Cardiac septum (tissue), 1 donor: ENCODE measurements at places on chromosomes 1 and 21.

DNA sequence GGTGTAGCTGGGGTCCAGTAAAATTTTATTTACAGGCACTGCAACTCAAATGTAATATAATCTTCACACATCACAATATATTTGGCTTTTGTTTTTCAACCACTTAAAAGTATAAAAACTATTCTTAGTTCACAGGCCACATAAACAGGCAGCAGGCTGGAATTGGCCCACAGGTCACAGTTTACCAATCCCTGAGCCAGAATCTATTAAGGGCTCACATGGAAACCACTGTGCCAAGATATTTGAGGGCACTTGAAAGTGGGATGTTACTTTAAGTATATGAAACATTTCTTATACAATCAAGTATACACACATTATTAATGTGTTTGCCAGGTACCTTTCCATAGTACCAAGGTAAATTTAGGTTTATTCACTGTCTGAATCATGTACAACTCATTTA is 71.9 kb upstream of the PRDX6 start:
- DNase-seq: no peak

GRCh38 chr1:18922848-18923755 is 20.7 kb upstream of the ALDH4A1 start:
- no peak for DNase-seq

GRCh38 chr1:33578557-33579448 is 106.4 kb downstream of the ZSCAN20 start:
- DNase-seq: no peak

DNA sequence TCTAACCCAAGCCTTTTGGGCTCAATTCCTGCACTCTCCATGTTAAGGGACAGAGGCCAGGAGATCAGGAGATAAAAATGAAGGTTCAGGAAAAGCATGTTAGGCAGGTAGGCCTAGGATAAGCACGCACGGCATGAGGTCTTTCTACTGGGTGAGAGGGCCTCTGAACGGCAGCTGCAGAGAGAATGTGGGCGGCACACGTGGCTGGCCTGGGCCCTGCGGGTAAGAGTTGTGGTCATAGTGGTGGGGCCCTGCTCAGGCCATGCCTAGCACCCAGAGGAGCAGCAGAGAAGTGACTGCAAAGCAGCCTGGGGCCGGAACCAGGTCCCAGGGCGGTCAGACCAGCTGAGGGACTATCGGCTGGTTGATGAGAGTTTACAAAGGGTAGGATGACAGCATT is 7.5 kb upstream of the FOXO6 start:
- DNase-seq: peak; percentile 15

GRCh38 chr1:47683401-47683800 is 245.6 kb downstream of the FOXD2 start:
- no peak for DNase-seq

- DNase-seq: no peak
Observed at GRCh38 chr1:116154536-116154935, 43.3 kb downstream of the MAB21L3 start.

GRCh38 chr1:155474146-155474545 is 88.5 kb downstream of the ASH1L start:
- no peak for DNase-seq

DNA sequence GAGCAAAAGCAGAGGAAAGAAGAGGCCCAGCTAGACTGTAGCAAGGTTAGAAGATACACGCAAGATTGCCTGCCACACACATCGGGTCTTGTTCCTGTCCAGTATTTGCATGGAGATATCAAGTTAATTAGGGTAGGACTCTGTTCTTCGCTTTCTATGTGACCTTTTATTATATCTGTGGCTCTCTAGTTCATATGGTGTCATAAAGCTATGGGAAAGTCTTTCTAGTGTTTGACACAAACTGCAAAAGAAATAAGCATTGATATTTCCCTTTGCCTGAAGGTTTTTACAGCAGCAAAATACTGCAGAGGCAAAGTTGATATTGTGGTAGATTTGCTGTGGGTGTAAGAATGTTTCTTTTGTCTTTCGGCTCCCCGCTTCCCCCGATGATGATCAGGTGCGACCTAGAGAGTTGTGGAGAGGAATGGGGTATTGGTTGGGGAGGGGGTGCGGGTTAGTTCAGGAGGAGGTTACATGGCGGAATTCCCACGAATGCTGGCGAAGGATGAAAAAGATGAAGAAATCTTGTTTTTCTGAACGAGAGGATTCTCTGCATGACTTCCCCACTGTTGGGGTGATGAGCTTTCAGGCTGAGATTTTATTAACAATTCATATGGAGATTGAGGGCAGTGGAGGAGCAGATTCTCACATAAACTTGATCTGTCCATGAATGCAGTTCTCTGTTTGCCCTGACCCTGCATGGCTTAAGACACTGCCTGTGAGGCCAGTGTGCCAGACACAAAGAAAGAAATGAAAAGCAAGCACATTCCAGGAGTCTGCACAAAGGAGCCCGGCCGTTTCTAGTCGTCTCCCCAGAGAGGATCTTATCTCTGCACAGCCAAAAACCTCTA is 550.2 kb downstream of the USP25 start:
- no peak for DNase-seq

DNA sequence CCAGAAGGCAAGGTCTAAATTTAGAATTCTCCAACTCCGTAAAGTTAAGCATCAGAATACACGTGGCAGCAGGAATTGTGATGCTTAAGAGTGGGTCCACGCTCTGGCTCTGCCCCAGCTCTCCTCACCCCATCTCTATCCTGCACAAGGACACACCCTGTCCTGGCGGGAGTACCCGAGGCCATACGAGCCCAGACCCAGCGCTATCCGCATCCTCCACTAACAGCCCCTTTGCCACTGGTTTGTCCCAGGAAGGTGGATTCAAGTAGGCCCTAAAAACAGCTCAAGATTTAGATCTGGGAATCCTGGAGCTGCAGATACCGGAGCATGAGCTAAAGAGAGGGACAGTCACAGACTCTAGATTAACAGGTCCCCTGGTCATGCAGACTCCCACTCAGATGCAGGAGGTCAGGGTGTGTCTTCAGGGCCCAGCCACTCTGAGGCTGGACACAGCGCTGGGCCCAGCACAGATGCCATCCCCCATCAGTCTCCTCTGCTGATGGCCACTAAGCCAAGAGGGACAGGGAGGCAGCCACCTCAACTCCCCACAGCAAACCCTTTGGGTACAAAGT is 393.3 kb downstream of the NPHP4 start:
- no peak for DNase-seq

DNA sequence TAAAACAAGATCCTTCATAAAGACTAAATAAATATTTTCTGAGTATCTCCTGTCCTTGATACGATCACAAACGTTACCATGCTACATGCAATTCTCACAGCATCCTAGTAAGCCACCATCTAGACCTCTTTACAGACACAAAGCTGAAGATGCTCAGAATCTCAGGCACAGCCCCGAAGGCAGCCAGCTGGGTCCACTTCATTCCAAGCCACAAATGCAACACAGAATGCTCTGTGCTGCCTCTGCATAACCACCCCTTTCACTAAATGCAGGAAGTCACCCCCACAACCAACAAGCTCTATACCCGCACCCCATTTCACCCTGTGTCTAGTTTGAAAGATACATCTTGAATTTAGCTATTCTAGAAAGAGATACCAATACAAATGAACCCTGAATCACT is 12.9 kb downstream of the RCAN1 start:
- DNase-seq: no peak

DNA sequence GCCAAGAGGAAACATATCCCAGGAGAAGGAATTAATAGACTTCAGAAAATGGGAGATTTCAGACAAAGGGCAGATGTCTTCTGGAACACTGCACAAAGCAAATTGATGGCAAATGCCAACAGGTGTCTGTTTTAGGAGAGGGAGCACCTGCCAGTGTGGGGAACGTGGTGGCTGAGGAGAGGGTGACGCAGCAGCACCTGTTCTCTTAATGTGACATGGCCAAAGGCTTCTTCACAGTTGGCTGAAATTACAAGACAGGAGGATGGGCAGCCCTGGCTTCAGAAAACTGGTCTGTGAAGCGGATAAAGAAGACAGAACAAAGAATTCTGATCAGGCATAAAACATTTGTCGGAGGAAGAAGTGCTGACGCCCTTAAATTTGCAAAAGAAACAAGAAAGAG is 178.7 kb upstream of the RUNX1 start:
- no peak for DNase-seq

GRCh38 chr1:201647722-201648065 is 108.8 kb downstream of the NAV1 start:
- DNase-seq: no peak

DNA sequence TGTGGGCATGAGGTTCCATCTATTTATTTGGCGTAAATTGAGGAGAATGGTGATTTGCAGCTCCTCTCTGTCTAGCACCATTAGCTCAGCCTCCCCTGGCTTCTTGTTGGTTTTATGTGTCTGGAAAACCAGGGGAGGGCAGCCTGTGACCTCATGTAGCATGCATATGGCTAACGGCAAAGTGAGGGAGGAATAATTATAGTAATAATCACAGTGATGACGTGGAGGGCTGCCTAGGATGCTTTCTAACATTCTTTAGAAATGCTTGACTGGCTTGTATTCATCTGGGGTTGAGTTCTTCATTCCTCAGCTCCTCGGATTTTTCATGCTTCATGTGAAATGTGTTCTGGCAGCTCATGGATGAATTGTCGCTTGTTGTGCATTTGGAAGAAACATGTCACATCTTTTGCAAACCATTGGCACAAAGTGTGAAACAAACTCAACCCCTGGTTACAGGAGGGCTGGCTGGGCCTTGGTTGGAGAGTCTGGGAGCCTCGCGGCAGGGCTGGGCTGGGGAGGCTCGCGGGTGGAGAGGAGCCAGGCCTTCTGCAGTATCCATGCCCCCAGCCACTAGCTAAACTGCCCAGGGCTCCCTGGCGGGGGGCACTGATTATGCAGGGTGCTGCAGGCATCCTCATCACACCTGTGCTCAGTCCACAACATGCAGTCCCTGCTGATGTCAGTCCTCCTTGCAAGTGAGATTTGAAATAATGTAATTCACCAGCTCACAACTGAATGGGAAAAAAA is 149.6 kb downstream of the DISC1 start:
- no peak for DNase-seq

DNA sequence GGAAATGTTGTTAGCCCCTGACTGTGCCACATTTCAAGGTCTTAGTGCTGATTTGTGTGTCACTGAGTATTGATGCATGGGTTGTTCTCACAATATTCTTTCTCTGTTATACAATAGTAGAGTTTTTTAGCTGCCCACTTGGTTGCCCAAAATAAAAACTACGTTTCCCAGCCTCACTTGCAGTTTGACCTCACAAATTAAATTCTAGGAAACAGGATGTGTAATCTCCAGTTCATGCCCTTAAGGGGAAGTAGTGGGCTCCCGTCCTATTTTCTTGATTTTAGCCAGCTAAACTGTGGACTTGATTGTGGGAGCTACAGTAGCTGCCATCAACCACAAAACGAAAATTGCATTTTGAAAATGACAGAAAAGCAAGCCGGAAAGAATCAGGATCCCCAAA is 27.3 kb upstream of the LAMC1 start:
- DNase-seq: no peak
